ENCODE measurements at places on chromosomes 6 and 20. TPM values are rescaled to one million over a fixed set of nuclear protein-coding genes. Genes with fewer than 3 reads are reported as not detected.

AGER gene
- total RNA-seq: 28.5 TPM

PDE7B gene
- total RNA-seq: 0.07 TPM

TNFRSF6B gene
- total RNA-seq: not detected

RAET1G gene
- not detected for total RNA-seq

INSM1 gene
- 46.1 TPM for total RNA-seq

GGTLC1 gene
- not detected for total RNA-seq

SNAP91 gene
- total RNA-seq: 1.7 TPM

FKBP1C gene
- 0.89 TPM for total RNA-seq

VWA7 gene
- 9.5 TPM for total RNA-seq

Measured in progenitor cell of endocrine pancreas (in vitro differentiated cells).